GM04504 (cell line): ENCODE measurements at places on chromosomes 13 and 19.

- no peak for DNase-seq
These were observed at the start of gene DACH1 for GRCh38 chr13:71867131-71867814. DACH1 (minus strand) TSS chr13:71867204.

DNA sequence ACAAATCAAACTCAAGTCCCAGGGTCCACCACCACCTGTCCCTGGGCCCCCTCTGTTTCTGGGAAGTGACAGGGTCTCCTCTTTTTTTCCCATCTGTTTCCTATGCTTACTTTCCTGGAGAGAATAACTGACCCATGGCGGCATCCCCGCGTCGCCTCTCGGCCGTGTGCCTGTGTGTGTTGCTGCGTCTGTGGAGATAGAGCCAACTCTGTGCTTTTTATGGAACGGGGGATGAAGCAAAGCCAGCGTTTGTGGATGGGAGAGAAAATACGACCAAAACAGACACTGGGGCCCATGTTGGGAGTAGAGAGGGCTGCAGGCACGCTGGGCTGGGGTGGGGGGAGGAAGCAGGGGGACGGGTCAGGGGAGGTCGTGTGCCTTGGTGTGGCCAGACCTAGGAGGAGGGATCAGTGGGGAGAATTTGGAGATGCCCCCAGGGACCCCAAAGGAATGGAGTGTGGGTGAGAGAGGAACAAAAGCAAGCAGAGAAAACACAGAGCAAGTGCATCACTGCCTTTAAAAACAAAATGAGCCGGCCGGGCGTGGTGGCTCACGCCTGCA lies 16.6 kb downstream of the PLK5 start:
- DNase-seq, result no peak

- DNase-seq, result peak; percentile 18
These were observed 189.0 kb downstream of the LACC1 start for GRCh38 chr13:44068737-44069136.

DNA sequence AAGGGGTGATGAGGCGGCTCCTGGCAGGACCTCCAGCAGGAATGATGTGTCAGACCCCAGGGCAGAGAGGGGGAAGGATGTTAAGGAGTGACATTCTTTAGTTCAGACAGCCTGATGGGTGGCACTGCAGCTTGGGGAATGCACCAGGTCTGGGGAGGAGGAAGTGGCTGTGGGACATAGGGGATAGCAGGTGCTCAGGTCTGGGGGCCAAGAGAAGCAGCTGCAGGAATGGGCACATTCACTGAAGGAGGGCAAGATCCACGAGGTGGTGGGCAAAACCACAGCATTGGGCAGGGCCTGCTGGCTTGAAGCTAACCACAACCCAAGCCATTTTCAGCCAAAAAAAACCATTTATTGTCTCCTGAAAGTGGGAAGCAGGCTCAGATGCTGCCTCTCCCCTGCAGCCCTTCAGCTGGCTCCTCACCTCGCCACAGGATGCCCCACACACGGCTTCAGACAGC lies 26.5 kb downstream of the COMP start:
- no peak for DNase-seq

GRCh38 chr19:12665281-12665573 lies 1.3 kb downstream of the MAN2B1 start:
- DNase-seq, result no peak

DNA sequence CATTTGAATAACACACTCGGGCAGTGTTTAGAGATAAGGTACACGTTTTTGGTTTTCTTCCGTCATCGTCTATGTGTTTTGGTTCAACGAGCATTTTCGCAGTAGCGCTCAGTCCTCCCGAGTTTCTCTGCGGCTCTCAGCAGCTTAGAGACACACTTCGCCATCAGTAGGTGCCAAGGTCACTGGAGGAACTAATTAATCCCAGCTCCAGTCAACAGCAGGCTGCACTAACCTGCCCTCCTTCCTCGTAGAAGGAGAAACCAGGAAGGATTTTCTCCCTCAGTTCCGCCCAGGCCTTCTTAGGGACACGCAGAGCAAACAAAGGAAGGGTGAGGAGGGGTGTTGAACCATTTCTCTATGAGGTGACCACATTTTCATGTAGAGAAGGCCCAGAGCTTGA lies 12.6 kb downstream of the MBNL2 start:
- no peak for DNase-seq

DNA sequence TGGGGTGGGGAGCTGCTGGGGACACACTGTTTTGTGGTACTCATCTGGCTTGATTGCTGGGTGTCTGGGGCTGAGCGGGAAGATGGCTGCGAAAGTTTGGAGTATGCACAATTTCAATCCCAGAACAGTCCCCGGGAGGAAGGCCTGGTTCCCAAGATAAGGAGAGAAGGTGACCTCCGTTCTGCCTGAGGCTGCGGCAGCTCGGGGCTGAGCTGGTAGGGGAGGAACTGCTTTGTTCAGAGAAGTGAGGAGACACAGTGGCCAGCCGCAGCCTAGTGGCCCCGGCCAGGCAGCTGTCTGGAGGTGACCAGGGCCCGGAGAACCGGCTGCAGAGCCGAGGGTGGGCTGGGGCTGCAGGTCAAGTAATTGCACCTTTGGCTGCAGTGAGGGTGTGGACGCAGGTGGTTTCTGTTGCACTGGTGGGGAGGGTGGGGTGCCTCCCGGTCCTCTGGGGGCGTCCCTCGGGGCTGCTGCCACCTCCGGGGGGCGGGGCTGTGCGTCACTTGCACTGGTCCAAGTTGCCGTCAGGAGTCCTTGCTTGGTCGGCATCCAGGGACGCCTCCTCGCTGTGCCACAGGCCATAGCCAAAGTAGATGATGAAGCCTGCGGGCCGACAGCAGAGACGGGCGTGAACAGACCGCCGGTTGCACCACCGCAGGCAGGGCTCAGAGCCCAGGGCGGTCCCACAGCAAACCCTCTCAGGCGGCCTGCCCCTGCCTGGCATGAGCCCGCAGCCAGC lies 81.3 kb downstream of the SLC7A1 start:
- DNase-seq, result no peak

GRCh38 chr19:1070576-1070930 lies 3.6 kb downstream of the ARHGAP45 start:
- no peak for DNase-seq

DNA sequence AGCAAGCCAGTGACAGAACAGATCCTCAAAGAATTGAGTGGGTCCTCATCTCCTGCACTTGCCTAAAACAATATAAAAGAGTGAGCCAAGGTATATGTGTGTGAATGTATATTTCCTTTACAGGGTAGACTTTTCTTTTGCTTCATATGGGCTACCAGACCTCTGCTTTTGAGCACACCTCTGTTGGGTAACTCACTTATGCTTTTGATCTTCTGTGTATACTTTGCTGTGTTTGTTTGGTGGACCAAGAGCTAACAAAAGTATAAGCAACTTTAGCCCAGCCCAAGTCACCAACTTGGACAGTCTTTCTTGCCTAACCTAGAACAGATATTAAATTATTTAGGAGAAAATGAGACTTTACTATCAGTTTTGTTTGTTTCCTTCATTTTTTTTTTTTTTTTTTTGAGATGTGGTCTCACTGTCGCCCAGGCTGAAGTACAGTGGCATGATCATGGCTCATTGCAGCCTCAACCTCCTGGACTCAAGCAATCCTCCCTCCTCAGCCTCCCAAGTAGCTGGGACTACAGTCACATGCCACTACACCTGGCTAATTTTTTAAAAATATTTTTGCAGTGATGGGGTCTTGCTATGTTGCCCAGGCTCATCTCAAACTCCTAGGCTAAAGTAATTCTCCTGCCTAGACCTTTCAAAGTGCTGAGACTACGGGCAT lies 513.1 kb downstream of the DCT start:
- DNase-seq, result no peak

DNA sequence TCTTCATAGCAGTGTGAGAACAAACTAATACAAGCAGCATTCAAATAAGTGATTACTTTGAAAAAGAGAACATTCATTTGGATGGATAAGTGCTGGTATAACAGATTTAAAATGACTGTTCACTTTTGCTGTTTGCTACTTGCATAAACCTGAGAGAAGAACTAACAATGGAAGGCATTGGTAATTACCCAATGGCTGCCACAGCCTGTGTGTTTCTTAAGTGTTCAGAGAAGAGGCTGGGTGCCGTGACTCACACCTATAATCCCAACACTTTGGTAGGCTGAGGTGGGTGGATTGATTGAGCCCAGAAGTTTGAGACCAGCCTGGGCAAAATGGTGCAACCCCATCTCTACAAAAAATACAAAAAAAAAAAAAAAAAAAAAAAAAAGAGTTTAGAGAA lies 4.9 kb upstream of the TEX26 start:
- no peak for DNase-seq

DNA sequence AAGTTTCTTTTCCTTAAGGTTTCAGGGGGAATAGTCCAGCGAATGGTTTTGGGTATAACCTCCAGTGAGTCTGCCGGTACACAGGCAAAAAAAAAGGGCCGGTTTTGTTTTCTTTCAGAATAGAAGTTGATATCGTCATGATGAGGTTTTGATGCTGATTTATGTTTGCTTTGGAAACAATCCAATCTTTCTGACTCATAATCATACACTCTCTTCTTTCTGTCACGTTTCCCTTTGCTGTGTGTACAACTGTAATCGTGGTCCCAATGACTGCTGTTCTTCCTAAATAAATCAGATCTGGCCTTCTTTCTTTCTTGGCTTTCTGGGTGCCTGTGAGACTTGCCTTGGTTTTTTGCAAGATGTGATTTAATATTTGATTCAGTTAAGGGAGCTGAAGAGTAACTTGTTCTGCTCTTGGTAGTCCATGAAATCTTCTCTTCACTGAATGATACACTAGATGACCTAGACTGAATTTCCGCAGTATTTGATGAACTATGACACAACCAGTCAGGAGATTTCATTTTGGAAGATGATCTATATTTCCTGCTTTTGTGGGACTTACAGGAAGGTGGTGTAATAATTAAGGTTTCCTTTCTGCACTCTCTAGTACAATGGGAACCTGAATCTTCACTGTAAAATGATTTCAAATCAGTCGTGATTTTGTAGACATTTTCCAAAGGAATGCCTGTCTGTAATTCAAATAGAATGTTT lies 34.9 kb upstream of the METTL21C start:
- DNase-seq, result no peak

GRCh38 chr19:43913383-43913782 lies 21.7 kb downstream of the ZNF45 start:
- no peak for DNase-seq

- no peak for DNase-seq
These were observed 474 bp upstream of the FAM174C start for GRCh38 chr19:1274852-1275259.

DNA sequence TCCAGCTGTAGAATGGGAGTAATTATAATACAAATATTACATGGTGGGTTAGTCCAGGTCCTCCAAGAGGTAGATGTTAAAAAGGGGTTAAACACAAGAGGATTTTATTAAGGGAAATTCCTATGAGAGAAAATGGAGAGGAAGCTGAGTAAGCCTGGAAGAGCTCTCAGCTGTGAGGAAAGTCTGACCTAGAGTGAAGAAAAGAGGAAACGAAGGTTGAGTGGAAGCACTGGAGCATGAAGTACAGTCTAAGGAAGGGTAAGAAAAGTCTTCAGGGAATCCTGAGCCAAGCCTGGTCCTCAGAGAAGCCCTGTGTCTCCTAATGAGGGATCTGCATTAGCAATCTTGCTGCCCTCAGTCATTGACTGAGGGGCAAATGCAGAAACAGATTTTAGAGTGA lies 506.2 kb downstream of the GPC5 start:
- no peak for DNase-seq
